ENCODE measurements at places on chromosomes 16 and 17.

DNA sequence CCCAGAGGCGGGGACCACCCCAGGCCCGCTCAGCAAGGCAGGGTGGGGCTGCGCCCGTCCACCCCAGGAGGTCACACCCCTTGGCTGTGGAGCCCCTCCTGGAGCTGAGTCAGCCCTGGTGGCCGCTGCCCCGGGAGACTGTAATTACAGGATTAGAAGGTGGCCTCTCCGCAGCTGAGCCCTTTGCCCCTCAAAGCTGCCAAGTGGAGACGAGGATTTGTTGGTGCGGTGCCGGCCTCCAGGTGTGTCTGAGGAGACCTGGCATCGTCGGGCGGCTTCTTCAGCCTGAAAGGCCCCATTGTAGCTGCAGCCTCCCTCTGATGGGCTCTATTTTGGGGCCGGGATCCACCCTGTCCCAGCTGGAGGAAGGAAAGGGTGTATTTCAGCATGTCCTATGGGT is 22.7 kb upstream of the SPNS2 start:
- DNase-seq: no peak

GRCh38 chr17:2964370-2964769 is 99.0 kb downstream of the OR1D5 start:
- DNase-seq: no peak

GRCh38 chr16:66050991-66051390 is 315.5 kb upstream of the CDH5 start:
- DNase-seq: no peak

DNA sequence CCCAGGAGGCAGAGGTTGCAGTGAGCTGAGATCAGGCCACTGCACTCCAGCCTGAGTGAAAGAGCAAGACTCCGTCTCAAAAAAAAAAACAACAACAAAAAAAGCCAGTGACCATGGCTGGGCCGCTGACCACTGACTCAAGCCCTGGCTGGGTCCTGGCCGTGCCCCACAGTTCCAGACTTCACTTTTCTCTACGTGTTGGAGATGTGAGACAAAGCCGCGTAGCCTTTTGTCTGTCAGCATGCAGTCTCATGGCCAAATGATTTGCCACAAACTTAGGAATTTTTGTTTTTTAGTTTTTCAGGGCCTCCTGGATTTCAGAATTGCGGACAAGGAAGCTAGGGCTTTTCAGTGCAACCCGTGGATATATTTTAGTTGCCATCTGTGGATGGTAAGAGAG is 89.3 kb upstream of the CIBAR2 start:
- DNase-seq: no peak

GRCh38 chr17:9929871-9930270 is 24.8 kb upstream of the RCVRN start:
- DNase-seq: no peak

DNA sequence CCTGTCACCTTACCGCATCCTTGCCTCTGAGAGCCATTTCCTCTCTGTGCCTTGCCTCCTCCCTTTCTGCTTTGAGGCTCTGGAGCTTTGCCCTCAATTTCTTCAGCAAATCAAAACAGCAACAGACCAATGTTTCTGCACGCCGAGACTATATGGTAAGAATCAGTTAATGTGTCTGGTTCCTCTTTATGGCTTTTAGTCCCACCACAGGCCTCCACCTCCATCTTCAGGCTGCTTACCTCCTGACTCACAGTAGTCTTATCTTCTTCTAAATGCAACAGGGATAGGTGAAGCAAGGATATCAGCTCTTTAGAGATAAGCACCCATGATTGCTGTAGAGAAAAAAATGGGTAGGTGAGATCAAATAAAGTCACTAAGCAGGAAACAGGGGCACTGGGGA is 9.2 kb upstream of the ALDOC start:
- no peak for DNase-seq

DNA sequence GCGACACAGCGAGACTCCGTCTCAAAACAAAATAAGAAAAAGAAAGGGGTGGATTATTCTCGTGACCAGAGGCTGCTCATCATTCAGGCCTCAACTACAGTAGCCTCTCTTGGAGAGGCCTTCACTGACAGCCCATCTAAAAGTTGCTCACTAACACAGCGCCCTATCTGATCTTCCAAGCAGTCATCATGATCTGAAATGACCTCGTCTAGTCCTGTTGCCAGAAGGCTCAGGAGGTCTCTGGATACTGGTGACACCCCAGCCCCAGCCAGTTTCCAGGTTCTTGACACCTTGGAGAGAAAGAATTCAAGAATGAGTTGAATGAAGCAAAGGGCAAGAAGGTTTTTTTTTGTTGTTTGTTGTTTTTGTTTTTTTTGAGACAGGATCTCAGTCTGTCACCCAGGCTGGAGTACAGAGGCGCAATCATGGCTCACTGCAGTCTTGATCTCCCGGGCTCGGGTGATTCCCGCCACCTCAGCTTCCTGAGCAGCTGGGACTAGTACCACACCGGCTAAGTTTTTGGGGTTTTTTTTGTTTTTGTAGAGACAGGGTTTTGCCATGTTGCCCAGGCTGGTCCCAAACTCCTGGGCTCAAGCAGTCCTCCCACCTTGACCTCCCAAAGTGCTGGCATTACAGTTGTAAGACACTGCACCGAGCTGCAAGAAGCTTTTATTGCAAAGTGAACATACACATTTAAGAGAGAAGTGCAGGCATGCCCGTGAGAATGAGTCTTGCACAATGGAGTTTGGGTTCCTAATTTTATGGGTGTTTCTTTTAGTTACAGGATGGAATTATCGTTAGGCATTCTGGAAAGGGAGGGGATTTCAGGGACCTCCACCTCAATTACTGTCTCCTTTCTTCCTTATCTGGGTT is 2.7 kb upstream of the ZC3H7A start:
- no peak for DNase-seq

DNA sequence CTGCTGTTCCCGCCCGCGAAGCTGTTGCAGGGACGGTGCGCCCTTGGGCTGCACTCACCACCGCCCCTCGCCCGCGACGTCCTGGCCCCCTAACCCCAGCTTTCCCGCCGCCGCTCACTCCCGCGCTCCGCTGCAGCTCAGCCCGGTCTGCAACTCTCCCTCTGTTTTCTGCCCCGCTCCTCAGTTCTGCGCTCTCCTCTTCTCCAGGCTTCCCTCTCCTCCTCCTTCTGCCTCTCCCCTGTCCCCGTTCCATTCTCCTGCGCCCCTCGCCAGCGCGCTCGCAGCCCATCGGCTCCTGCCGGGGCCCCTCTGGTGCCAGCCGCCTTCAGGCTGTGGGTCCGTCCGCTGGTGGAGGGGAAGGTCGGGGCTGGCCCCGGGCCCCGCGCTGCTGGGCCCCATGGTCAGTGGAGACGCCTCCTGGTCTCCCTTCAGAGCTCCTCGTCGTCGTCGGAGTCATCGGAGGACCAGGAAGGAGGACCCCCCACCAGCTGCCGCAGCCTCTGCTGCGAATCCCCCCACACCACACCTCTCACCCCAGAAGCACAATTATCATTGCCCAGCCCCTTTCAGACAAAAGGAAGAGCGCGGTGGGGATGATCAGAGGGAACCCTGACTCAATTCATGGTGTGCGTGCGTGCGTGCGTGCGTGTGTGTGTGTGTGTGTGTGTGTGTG is 223.2 kb upstream of the FOXF1 start:
- no peak for DNase-seq

GRCh38 chr16:22004341-22004740 is 3.4 kb upstream of the PDZD9 start:
- DNase-seq: no peak

DNA sequence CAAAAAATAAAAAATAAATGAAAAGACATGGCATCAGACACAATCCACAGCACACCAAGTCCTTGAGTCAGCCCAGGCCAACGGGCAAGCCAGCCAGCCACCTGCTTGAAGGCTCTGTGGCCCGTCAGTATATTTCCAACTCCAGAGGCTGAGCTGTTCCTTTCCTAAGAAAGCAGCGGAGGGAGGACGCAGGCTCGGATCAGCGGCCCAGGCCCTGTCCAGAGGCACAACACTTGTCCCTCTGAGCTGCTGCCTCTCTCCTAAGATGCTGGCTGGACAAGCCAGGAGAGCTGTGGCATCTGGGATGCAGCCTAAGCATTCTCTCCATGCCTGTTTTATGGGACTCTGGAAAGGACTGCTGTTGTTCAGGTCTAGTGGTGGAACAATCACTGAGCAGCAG is 14.8 kb upstream of the NLRC3 start:
- DNase-seq: no peak

- no peak for DNase-seq
These were observed 349.3 kb downstream of the WWOX start for GRCh38 chr16:78448658-78449271.

DNA sequence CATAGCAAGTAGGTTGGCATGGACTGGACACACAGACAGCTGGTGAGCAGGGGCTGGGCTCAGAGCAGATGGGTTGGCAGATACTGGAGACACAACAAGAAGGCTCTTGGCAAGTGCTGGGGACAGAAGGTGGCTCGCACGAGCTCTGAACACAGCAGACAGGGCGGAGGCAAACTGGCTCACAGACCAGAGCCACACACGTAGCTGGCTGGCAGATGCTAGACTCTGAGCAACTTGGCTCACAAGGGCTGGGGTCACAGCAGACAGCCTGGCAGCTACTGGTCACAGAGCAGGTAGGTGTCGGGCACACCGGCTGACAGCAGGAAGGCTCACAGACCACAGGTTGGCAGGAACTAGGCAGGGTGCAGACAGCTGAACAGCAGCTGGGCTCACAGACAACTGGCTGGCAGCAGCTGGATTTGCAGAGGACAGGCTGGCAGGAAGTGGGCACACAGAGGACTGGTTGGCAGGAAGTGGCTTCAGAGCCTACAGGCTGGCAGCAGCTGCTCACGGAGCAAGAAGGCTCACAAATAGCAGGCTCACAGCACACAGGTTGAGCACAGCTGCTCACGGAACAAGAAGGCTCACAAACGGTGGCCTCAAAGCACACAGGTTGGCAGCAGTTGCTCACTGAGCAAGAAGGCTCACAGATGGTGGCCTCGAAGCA is 725 bp downstream of the KRTAP16-1 start:
- peak; percentile 74 for DNase-seq

All from activated CD8-positive, alpha-beta T cell treated with anti-CD3 and anti-CD28 coated beads, Interleukin-2, amount 10 ng/mL, durations not matched to agents 7 days and 5 days (primary cell).